ENCODE measurements at places on chromosomes 3 and 15.

GRCh38 chr15:39788800-39789565 lies 6.3 kb upstream of the FSIP1 start:
- no peak for DNase-seq

DNA sequence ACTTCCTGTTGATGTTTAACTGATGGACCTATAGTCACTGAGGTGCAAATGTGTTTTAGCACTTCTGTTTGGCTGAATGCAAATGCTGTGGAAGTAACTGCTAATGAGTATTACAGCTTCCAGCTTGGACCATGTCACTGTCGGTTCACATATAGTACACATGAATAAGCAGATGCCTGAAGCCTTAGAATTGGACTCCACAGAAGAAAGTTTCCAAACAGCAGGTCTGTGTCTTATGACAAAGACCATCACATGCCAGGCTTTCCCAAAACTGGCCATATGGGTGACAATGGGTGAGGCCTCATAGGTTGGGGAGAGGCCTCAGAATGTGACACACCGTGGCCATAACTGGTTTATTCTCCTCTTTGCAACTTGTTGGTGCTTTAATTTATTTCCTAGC lies 241.8 kb downstream of the WNT5A start:
- DNase-seq: no peak

GRCh38 chr3:41602121-41602520 lies 359.8 kb downstream of the ULK4 start:
- no peak for DNase-seq

GRCh38 chr3:36704280-36704679 lies 60.1 kb downstream of the DCLK3 start:
- no peak for DNase-seq

DNA sequence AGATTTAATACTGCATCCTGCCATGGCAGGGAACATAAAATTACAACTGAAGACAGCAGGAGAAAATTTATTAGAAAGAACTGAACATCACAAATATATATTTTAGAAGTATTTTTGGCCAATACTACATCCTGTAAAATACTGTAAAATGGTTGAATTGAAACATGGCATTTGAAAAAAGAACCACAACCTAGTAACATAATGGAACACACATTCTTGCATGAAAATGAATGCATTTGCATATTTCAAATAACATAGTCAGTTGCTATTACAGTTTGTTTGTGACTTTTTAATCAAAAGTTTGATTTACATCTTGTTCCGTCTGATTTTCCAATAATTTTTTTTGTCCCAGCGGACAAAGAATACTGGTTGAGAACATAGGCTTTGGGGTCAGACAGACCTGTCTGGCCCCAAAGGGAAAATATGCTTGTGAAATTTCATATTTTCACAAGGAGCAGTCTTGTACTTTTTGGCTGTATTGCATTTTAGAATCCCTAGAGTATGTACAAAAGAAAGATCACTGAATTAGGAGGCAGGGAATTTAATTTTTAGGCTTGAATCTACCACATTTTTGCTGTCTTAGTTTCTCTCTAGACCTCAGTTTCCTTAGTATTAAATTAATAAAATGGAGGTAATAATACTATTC lies 268.8 kb downstream of the ADAMTSL3 start:
- no peak for DNase-seq

- no peak for DNase-seq
These were observed 279.4 kb upstream of the ARL6 start for GRCh38 chr3:97485206-97485605.

- no peak for DNase-seq
These were observed 30.5 kb upstream of the APH1B start for GRCh38 chr15:63246691-63247469.

GRCh38 chr3:44685128-44685800 lies 27.2 kb upstream of the ZNF502 start:
- DNase-seq: peak; percentile 22

- DNase-seq: no peak
These were observed 19.8 kb downstream of the MEGF11 start for GRCh38 chr15:66233487-66234415.

DNA sequence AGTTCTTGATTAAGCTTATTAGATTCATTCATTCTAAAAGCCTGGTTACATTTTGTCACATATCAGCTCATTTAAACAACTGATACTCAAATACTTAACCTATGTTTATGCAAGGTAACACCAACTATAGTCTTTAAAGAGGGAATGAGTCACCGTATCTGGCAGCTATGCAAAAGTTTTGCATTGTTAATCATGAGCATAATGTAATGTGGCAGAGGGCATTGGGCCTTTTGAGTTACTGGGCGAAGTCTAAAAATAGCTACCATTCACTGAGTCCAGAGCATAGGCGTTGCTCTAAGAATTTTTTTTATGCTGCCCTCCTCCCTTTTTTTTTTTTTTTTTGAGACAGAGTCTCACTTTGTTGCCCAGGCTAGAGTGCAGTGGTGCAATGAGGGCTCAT lies 277.7 kb upstream of the ZNF717 start:
- no peak for DNase-seq

DNA sequence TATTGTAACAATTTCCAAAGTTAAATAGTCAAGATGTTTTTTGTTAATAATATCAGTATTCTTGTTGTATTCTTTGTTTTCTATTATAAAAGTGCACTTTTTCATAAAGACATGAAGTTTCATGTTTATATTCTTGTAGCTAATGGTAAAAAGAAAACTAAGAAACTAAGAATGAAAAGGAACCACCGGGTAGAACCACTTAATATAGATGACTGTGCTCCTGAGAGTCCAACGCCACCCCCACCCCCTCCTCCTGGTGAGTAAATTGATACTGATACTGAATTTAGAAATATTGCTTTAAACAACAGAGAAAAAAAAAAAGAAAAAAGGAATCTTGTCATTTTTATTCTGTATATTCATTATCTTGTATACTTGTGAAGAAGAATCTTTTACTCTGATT lies 13.4 kb downstream of the DHFR2 start:
- no peak for DNase-seq

DNA sequence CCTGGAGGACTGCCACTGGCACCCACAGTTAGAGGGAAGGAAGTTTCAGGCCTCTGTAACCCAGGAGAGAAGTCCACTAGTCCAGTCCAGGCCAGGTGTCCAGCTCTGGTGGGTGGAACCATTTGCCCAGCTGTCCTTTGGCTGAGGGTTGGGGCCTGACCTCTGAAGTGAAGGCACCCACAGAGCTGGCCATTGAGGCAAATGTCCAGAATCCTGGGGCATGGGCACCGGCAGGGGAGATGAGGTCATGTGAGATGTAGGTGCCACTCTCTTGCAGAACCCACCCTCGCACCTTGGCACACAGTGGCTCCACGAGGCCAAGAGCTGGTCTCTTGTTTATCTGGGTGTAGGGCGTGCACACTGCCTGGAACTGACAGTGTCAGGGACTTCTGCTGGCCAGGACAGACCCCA lies 162.8 kb downstream of the SMAD6 start:
- DNase-seq: no peak

DNA sequence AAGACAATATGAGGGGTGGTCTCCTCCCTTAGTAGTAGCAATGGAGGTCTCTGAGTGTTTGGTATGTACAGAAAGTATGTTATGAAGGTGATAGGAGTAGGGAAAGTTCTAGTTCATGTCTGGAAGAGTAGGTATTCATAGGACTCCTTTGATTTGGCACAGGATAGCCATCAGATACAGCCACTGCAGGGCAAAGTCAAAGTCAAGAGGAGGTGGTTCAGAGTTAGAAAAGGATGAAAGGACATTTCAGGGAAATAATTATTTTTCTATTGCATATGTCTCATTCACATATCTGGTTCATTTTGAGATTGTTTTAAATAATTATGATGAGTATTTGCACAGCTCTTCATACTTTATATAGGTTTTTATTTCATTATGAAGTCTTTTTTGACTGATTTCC lies 381.1 kb downstream of the MFSD1 start:
- no peak for DNase-seq

DNA sequence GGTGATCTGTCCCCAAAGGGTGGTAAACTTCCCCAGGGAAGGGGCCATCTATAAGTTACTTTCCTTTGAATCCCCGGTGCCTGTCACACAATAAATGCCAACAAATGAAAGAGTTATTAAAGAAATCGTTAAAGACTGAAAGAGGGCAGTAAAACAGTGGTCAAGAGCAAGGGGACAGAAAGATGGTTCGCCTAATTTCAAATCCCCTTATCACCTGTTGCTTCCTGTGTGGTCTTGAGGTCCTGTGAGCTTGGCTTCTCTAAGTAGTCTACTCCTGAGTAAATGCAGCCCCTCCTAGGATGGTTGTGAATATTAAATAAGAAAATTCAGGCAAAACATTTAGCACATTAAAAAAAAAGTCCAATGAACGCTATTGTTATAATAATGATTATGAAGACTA lies 225.7 kb upstream of the ADAMTS9 start:
- DNase-seq: no peak

- no peak for DNase-seq
These were observed 21.7 kb downstream of the SH3BP5 start for GRCh38 chr3:15310491-15311370.

DNA sequence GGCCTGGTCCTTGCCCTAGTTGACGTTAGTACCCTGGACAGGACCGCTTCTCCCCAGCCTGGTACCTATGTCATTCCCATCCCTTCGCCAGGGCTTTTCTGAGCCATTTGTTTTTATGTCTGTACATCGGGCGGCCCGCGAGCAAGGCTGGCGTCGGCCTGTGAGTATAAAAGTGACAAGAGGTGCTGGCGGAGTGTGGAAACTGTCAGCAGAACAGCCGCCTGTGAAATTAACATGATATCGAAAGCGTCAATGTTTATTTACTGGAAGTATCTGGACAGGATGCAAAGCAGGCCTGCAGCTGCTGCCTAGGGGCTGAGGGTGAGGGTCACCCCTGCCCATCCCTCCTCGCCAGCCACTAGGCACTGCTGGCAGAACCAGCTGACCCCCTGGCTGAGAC lies 33.4 kb downstream of the LINGO1 start:
- no peak for DNase-seq

GRCh38 chr3:45711931-45712330 lies 22.7 kb downstream of the SACM1L start:
- DNase-seq: no peak

DNA sequence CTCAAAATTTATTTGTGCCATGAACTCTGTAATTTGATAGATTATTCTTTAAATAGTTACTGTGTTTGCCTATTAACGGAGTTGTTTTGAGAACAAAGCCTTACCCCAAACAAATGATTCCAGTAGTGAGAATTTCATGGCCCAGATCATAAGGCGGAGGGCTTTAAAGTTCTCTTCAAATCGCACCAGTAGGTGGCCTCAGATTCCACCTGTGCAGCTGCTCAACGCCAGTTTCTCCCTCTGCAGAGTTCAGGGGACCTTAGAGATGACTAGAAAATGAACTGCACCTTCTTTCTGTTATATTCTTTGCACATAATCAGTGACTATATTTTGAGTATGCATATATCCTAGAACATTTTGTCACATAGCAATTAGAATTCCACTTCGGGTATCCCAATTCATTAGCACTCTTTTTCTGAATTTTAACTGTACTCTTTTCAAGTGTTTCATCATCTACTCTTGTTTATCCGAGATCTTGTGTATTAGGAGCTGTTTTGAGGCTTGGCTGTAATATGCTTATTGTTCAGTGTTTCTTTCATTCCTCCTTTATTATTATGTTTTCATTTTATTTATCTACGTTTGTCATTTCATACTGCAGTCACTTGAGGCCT lies 232.6 kb upstream of the CHRM5 start:
- DNase-seq: no peak

- no peak for DNase-seq
These were observed 71.3 kb upstream of the GAP43 start for GRCh38 chr3:115552007-115552406.

DNA sequence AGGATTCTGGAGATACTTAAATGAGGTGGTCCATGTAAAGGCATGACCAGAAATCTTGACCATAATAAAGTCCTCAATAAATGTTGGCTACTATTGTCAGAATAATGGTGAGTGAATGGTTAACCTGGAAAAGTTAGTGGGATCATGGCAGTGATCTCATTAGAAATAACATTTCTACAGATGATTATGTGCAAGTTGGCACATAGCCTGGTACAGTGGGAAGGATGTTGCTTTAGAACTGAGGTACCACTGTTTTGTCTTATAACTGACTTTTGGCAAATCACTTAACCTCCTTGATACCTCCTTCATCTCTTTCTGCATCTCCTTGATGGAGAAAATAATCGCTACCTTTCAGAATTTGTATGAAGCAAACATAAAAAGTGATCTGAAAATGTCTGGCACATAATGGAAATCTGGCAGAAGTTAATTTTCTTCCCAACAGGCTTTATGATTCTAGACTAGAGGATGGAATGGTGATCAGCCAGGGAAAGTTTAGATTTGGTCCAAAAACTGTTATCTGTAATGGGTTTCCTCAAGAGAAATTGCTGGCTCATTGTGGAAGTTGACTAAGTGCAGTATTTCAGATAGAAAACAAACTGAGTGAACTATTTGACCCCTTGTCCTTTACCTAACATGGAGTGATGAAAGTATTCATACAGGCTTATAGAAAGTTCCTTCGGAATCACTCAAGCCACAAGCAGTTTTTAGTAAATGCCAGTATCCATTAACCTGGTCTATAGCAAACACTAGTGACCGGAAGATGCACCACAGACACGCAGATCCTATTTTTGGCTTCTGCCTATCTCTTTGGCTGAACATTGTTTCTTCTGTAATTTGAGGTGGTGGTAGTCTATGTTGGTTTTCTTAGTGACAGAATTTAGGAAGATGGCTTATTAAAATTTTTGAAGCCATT lies 449.6 kb upstream of the TGFBR2 start:
- DNase-seq: no peak

DNA sequence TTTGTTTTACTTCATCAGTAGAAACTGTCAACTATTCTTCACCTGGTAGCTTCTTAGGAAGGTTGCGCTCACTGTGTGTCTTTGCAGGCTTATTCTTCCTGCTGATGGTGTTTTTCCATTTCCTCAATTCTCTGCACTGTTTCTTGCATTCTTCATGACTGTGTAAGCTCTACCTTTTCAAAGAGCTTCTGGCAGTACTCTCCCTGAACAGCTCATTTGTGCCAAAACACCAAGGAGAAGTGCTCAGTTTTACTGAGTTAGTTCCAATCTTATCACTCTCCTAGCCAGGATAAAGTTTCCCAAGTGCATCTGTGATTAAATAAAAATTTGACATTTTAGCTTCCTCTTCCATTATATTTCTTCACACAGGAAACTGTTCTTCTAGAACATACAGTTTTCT lies 339.8 kb downstream of the EPHA3 start:
- DNase-seq: no peak

GRCh38 chr15:86488046-86488445 lies 408.4 kb downstream of the AGBL1 start:
- no peak for DNase-seq

- DNase-seq: no peak
These were observed 59.4 kb downstream of the TMEM44 start for GRCh38 chr3:194573680-194574437.

DNA sequence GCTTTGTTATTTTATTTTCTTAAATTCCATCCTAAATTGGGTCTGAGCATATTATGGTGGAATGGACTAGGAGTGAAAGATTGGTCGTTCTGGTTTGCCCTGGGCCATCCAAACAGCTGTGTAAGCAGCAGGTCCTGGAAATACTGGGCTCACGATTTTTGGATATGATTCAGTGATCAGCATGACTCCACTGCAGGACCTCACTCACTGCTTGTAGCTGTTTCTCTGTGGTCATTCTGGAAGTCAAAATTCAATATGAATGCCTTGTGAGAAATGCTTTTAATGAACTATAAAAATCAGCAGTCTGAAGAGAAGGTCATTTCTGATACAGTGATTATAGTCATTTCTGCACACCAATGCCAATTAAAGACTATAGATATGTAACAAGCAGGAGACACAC lies 185.0 kb downstream of the RBMS3 start:
- no peak for DNase-seq

GRCh38 chr3:66140743-66141372 lies 79.9 kb upstream of the SLC25A26 start:
- DNase-seq: no peak

All from stimulated activated CD8-positive, alpha-beta memory T cell treated with anti-CD3 and anti-CD28 coated beads, Interleukin-15, amount 100 ng/mL, for 1 hour (primary cell).